ENCODE measurements at places on chromosomes 3 and 15.

DNA sequence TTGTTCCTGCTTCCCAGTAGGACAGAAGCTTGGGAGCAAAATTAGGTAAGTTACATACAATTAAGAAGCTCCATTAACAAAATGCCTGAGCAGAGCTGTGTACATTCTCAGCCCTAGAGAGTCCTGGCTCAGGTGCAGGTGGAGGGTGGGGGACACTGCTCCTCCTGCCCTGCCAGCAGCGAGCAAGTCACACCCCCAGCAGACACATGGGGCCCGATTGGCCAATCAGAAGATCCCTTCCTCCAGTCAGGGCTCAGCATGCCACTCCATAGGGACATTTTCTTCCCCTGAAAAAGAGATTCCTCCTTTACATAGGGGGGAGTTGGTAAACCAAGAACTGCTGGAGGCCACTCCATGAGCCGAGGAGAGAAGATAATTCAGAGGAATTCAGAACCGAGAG is 62.1 kb downstream of the PLXNA1 start:
- no peak for DNase-seq

GRCh38 chr15:88908697-88909621 is 4.2 kb downstream of the MFGE8 start:
- no peak for DNase-seq

DNA sequence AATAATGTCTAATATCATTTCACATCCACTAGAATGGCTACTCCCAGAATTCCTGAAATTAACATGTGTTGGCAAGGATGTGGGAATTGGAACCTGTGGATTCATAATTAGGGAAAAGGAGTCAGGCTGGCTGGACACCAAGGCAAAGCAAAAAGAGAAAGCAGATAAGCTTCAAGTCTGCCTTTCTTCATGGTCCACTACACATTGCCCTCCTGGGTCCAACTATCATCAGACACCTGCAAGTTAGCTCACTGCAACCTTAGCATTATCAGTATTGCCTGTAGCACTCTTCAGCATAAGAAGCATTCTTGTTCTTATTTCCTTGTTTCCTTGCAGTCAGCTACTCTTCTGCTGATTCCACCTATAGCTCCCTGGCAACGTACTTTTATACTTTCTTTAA is 124.3 kb downstream of the ZNF280D start:
- no peak for DNase-seq

- no peak for DNase-seq
Observed at GRCh38 chr3:11377719-11378118, 105.5 kb downstream of the ATG7 start.

DNA sequence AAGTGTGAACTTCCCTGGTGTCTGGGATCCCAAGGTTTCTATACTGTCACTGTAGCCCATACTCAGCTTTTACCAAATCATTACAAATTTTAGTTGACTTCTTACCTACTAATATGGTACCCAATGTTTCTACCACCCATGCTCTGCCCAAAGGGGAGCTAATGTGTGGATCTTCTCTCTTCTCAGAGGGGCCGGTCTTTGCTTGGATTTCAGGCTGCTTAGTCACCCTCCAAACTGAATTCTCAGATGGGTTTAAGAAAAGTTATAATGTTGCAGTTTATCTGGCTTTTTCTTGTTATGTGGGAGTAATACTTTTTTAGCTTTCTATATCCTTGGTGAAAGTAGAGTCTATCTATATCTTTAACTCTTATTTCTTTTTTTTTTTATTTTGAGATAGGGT is 67.1 kb upstream of the AKAP13 start:
- DNase-seq = no peak

- peak; percentile 91 for DNase-seq
Observed at GRCh38 chr3:156150434-156151066, 30.2 kb downstream of the KCNAB1 start.

DNA sequence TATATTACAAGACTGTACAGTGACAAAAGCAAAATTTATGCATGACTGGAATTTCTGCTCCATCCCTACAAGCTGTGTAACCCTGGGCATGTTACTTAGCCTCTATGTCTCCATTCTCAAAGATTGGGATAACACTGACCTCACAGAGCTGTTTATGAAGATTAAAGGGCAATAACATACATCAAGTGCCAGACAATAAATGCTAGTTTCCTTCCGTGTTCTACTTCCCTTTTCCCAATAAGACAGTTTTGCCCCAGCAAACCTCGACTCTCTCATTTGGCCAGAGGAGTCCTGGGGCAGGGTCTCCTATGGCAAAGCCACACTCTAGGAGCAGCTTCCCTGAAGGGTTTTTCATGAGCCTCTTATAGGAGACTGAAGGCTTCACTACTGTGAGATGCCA is 7.5 kb downstream of the HEXA start:
- DNase-seq = no peak

DNA sequence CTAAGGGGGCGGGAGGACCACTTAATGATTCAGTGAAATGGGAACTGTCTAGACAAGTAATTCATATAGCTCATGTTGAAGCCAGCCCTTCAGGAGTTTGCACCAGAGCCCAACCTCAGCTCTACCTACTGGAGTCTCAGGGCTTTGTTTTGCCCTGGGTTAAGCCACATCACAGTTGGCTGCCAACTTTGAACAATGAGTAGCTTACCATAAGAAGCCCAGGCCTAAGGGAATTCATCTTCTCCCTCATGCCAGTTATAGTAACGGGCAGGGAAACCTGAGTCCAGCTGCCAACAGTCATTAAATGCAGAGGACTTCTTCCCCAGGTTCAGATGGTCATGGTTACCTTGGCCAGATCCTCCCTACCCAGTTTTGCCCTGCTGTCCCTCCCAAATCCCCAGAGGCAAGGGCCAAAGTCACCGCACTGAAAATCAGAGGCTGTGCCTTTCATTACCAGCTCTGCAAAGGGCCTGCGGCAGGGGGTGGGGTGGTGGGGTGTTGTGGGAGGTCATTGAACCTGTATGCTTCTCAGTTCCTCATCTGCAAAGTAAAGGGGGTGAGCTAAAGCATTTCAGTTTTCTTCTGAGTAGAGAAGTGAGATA is 302.2 kb upstream of the NR2E3 start:
- no peak for DNase-seq

DNA sequence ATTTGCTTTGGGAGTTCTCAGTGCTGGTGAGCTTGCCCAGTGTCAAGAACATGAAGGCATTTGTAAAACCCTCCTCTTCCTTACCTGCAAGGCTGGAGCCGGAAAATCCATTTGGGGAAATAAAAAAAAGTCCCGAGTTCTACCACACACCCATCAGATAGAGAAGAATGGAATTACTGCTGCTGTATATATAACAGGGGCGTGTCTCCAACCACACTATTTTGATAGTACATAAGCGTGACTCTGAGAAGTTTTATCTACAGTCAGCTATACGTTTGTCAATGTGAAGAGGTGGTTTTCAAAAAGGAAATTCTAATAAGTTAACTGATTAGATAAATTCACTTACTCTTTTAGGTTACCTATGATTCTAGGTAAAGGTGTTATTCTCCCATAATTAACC is 1.3 kb upstream of the CPA3 start:
- DNase-seq = no peak

DNA sequence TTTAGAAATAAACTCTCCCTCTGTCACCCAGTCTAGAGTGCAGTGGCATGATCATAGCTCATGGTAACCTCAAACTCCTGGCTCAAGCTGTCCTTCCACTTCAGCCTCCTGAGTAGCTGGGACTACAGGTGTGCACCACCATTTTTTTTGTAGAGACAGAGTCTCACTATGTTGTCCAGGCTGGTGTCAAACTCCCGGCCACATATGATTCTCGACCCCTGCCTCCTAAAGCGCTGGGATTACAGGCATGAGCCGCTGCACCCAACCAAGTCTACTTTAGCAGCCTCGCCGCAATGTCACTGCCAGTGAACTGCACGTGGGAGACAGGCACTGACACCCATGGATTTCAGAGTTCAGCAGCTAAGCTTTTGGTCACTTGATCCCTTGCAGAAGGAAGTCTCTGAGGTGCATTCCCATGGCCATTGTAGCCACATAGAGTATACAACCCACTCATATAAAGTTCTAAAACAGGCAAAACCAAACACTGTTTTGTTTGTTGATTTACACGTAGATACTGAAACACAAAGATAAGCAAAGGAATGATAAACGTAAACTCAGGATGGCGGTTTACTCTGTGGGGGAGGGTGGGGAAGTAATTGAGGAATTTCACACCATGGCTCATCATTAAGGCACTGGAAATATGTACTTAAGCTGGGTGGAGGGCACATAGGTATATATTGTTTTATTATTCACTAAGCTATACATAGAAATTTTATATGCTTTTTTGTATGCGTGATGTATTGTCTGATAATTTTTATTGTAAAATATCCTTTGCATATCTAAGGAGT is 115.0 kb downstream of the MEX3B start:
- no peak for DNase-seq

- DNase-seq = no peak
Observed at GRCh38 chr3:150104564-150104963, 133.9 kb upstream of the PFN2 start.

DNA sequence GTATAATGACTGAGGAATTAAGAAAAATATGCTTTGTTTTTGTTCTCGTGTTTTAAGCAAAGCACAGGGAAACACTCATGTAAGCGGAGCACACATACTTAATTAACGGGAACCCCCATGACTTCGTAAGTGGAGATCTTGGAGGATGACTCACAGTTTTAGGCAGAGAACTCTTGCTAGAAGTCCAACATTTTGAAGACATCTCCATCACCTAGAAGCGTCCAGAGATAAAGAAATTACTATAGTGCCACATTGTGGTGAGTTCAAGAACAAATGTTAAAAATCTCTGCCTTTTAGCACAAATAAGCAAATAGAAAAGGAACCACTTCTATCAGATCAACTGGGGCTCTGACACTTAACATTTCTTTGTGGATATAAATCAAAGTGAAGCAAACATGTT is 194.1 kb upstream of the ARHGEF26 start:
- DNase-seq = peak; percentile 32

DNA sequence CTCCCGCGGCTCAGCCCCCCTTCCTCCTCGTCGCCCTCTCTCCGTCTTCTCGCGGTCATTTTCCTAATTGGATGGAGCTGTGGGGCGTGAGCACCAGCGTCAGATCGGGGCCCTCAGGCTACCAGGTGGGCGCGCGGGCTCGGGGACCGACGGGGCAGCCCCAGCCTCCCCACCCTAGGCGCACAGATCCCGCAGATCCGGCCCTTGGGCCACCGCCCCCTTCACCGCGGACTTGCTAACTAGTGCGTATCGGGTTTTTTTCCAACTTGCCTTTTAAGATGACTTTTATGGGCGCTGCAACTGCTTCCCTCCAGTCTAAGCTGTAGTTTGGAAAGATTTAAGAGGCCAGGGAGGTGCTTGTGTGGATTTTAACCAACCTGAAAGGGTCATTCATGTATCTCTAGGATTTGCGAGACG is 1.3 kb downstream of the ZNF710 start:
- DNase-seq = peak; percentile 68

DNA sequence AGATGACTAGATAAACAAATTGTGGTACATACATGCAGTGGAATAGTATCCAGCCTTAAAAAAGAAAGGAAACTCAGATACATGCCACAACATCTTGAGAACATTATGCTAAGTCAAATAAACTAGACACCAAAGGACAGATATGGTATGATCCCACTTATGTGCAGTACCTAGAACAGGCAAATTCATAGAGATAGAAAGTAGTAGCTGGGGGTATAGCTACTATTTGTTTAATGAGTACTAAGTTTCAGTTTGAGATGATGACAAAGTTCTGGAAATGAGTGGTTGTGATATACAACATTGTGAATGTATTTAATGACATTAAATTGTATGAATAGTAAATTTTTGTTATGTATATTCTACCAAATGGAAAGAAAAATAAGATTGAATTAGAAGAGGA is 477.2 kb upstream of the CFAP20DC start:
- DNase-seq = no peak

- no peak for DNase-seq
Observed at GRCh38 chr15:47746516-47746915, 29.2 kb downstream of the SEMA6D start.

GRCh38 chr15:69780374-69780773 is 317.3 kb downstream of the TLE3 start:
- no peak for DNase-seq

- DNase-seq = no peak
Observed at GRCh38 chr15:100931143-100931890, 12.2 kb downstream of the LRRK1 start.

GRCh38 chr3:37824954-37825328 is 36.7 kb upstream of the CTDSPL start:
- DNase-seq = no peak

GRCh38 chr3:10981961-10982360 is 10.6 kb upstream of the SLC6A1 start:
- no peak for DNase-seq

- peak; percentile 96 for DNase-seq
Observed at GRCh38 chr3:53114011-53114400, 16.2 kb downstream of the RFT1 start.

DNA sequence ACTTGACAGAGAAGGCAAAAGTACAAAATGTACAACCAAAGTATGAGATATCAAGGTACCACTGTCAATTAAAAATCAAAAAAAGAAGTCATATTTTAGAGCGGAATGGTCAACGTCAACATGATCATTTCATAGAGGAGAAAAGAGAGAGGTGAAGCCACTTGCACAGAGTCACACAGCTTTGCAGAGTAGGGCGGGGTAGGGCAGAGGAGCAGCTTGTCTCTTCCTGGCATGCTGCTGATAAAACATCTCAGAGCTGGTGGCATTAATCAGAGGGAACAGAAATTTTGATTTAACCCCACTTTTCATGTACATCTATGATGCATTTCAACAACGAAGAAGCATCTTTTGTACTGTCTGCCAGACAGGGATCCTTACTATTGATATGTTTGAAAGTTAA is 5.2 kb upstream of the IGF1R start:
- no peak for DNase-seq

DNA sequence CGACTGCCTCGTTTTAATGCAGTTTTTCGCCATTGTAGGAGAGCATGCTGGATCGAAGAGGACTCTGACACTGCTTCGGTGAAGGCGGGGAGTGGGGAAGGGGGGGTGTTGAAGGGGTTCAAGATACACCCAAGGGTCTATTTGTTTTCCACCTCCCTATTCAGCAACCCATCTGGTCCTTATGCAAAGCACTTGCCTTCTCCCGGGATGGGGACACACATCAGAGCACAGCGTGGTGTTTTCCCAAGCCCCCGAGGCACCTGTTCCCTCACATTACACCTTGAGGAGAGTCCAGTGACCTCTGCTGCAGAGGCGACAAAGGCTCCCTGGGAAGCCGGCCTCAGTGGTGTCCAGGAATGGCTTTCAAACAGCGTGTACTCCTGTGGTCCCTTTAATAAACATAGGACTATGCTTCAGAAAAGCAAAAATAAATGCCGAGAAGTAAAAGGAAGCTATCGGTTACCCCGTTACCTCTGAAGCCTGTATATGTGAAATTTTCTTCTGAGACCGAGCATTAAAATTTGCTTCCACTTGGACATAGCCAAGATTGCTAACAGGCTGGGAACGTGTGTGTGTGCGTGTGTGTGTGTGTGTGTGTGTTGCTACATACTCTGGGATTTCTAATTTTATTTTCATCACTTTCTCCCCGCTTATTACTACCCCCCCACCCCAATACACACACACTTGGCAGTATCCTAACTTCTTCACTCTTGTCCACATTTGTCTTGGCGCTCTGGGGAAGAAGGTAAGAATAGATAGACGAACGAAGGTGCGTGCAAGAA is 53.2 kb downstream of the CCDC54 start:
- no peak for DNase-seq
